ENCODE measurements at places on chromosomes 7 and 10.

DNA sequence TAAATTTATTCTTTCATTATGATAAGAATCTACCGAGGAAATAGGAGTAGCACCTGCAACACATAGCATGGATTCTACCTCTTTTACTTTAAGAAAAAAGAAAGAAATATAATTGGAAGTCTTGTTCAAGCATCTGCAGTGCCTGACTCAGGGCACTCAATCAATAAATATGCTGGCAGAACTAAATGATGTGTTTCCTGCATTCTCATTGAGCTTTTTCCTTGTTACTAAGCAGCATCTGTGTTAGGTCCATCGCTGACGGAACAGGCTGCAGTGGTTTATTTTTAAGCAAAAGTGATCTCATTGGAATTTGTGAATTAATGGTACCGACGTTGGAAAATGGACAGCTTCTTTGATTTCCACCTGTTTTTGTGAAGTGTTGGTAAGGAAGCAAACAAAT is 417.5 kb downstream of the DPP6 start:
- DNase-seq = no peak

GRCh38 chr7:80775897-80776296 is 137.5 kb downstream of the CD36 start:
- DNase-seq = no peak

DNA sequence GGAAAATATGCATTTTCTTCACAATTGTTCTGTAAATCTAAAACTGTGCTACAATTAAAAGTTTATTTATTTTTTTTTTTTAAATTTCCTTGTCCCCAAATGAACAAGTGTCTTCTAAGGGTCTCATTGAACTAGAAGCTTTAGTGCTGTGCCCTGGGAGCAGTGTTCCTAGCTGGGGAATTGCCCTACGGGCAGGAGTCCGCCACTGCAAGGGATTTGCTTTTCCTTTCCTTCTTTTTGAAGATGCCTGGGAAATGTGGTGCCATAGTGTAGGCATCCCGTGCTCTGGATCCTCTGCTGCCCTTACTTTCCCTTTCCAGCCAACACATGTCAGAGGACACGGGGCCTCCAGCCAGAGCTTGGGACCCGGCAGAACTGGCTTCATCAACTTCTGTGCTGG is 177.1 kb upstream of the CTBP2 start:
- no peak for DNase-seq

DNA sequence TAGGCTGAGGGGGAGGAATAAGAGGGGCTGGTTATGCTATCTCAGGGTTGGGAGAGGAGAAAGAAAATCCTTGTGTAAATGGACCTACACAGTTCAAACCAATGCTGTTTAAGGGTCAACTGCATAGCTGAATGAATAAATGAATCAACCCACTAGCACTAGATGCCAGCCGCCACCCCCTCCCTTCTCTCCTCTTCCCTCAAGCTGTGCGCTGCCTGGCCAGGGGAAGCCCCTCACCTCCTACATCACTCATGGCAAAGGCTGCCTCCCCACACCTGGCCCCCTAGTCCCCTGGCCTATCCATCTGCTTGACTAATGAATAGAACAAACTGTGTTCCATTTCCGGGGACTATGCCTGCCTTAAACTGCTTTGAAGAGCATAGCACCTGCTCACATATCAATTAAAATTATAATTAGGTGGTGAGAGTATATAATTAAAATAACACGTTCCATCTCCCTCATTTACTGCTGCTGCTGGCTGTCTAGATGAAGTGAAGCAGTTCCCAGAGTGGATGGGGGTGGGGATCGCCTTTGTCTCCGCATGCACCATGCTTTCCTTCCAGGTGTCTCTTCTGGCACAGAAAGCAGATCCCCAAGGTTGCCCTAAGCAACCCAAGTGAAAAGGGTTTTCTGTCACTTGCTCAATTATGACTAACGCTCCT is 32.6 kb downstream of the GRID1 start:
- DNase-seq = no peak

GRCh38 chr10:114246679-114247305 is 7.7 kb downstream of the VWA2 start:
- no peak for DNase-seq

DNA sequence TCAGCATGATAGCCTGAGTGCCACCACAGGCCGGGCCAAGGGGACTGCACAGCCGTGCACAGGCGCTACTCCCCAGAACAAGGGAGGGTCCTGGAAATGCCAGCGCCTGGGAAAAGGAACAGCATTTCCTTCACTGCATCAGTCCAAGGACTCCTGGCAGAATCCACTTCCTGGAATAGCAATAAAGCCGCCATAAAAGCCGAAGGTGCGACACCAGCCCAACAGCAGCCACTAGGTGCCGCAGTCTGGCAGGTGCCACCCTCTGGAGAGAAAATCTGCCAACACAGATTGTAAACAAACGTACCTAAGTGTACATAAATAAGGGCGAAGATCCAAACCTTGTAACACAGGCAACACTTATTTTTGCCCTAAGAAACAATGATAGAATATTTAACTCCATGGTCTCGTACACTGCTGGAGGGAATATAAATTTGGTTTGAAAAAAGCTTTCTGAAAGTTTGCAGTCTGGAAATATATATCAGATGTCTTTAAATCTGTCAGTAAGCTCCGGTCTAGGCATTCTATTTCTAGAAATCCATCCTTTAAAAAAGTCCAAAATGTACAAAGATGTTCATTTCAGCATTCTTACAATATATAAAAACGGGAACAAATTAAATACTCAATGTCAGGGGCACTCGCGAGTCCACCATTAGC is 22.2 kb downstream of the VOPP1 start:
- DNase-seq = no peak

DNA sequence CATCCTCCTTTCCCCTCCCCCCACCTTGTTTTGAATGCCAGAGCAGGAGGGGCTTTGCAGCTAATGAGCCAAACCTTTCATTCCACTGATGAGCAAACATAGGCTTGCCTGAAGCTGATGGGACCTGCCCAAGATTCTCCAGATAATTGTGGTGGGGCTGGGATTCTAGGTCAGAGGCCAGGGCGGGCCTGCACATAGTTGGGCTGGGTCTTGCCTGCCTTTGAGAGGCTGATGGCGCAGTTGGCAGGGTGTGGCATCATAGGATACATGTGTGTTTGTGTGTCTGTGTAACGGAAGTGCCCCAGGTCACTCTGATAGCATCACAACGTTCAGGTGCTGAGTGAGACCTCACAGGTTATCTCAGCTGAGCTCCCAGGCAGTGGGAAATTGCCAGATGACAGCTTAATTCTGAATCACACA is 22.9 kb downstream of the BTBD16 start:
- DNase-seq = no peak

GRCh38 chr7:16040346-16040745 is 353.9 kb upstream of the MEOX2 start:
- DNase-seq = no peak

DNA sequence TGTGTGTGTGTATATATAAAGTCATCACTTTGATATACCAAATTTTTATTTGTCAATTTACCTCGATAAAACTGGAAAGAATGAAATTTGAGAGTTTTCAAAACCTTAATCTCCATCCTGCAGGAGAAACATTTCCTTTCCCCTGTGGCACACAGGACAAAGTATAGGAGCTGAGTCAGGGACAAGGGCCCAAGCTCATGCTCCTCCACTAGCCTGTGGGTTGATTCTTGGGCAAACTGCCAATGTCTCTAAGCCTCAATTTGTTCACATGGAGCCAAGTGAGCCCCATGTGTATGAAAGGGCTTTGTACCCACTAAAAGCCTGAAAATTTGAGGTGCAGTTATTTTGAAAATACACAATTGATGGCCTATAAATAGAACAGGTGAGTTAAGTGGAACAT is 60.3 kb upstream of the IL6 start:
- DNase-seq = no peak

- no peak for DNase-seq
These were observed at the start of gene FAM180A for GRCh38 chr7:135748770-135749169. Gene FAM180A, minus strand, starts transcription at chr7:135748813. Its CDS starts 233 bp downstream, at chr7:135748580.

- DNase-seq = no peak
These were observed 193.3 kb upstream of the KCND2 start for GRCh38 chr7:120079704-120080103.

- peak; percentile 6 for DNase-seq
These were observed 149.6 kb downstream of the C10orf105 start for GRCh38 chr10:71569775-71570588.

GRCh38 chr10:12657489-12657888 is 308.1 kb downstream of the CAMK1D start:
- DNase-seq = no peak
